ENCODE measurements at places on chromosomes 12 and 14. TPM values are rescaled to one million over a fixed set of nuclear protein-coding genes. Genes with fewer than 3 reads are reported as not detected.

Gene PZP
- not detected for total RNA-seq

Gene RAD9B
- total RNA-seq, result 1.0 TPM

Gene DACT1
- total RNA-seq, result 1.5 TPM

Gene CMA1
- total RNA-seq, result not detected

Gene CSRP2
- 68.5 TPM for total RNA-seq

DNA sequence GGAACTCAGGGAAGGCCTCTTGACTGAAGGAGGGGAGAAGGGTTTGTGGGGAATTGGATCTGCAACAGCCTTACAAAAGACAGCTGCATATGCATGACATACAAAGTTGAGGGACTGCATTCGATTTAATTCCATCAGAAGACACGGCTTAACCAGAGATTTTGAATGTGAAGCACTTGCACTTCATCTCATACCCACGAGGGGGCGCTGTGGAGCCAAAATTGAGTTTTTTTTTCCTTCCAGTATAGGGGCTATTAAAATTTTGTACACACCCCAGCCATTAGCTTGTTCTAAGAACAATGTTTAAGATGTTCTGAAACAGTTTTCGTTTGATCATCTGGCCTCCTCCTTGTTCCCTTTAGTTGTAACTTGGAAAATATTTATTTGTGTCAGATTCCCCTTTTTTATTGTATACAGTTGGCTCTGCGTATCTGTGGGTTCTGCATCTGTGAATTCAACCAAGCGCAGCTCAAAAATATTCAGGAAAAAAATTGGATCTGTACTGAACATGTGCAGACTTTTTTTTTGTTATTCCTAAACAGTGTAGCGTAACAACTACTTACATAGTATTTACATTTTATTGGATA lies 1.6 kb downstream of the SUDS3 start:
- DNase-seq, result peak; percentile 85

Data from LHCN-M2 (cell line).